ENCODE measurements at places on chromosomes 4 and X.

DNA sequence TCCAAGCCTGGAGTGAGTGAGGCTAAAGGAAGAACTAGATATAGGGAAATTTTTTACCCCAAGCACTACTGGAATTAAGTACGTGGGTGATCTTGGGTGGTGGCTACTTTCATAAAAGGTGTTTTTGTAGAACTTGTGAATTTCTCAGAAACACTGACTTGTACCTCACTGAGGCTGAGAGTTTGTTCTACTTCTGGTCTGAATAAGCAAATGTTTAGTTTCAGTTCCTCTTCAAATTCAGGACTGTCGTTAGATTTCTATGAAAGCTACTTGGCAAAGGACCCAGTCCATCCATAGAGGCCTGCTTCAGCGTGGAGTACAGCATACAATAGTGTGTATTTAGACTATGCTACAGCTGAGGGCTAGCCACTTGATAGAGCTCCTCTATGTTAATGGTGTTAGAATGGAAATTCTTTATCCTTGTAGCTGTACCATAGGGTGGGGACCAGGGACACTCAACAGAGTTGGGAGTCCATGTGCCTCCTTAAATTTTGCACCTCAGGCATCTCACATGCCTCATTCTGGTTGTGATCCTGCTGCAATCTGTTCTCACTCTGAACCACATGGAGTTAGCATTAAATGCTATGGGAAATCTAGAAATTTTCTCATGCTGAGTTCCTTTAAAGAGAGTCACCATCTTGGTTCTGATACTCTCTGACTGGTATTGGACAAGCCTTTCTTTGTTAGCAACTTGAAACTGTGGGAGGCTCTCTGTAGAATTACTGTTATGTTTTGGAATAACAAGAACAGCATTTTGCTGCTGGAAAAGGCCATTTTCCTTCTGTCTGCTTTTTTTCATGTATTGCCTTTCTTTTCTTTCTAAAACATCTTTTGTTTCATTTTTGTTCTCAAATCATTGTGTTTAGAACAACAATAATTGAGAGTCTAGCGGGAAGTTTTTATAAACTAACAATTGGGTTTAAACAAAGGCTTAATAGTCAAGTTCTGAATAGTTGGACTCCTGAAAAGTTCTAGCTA is 86.8 kb downstream of the PDGFRA start:
- no peak for DNase-seq

DNA sequence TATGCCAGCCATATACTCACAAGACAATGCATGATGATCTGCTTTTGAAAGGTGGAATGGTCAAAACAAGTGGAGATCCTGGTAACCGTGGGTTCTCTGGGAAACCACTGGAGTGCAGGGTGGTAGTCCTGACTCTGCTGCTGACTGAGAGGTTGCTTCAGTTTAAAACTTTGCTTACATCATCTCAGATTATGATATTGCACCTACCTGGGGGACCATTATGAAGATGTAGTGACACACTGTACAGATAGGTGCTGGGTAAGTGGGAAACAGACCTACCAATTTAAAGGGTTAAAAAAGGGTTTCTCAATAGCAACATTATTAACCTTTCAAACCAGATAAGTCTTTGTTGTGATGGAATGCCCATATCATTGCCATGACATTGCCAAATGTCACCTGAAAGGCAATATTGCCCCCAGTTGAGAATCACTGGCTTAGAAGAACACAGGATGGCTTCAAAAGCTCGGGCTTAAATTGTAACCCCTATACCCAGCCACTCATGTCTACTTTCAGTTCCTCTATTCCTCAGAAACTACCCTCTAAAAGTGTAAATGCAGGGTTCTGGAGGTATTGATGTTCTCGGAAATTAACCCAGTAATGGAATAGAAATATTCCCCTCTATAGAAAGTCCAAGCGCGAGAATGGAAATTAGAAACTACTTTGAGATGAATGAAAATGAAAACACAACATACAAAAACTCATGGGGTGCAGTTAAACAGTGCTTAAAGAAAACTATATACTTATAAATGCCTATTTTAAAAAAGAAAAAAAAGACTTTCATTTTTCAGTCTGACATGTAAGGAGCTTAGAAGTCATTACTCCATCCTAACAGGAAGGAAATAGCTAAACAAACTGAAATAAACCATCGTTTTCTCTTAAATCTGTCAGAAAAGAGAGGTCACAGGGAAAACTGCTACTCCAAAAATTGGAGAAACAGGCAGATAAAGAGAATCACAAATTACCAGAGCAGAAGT is 65.8 kb downstream of the ARHGEF6 start:
- DNase-seq = no peak

DNA sequence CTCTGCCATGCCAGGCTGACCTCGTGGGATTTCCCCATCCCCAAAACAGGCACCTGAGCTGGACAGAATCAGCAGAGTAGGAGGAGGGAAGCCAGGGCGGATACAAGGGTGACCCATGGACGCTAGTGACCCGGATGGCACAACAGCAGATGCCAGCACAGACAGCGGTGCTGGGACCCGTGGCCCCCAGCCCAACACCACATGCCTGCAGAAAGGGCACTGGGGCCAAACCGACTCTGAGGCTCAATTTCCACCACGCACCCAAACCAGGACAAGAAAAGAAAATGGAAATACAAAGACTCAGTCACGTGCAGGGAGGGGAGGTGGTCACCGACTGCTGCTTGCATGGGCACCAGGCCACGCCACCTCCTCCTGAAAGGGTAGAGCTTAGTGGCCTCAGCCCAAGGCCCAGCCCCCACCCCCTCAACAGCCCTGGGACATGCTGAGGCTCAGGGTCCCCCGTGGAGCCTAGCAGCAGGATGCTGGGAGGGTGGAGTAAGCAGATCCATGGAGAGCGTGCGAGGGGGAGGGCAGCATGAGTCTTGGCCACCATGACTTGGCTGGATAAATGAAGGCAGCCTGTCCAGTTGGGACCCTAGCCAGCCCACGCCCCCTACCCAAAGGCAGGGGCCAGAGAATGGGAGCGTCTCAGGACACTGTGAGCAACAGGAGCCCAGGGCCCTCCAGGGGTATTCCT is 47.7 kb downstream of the C4orf50 start:
- no peak for DNase-seq

GRCh38 chr4:94621491-94622080 is 136.2 kb upstream of the BMPR1B start:
- no peak for DNase-seq

DNA sequence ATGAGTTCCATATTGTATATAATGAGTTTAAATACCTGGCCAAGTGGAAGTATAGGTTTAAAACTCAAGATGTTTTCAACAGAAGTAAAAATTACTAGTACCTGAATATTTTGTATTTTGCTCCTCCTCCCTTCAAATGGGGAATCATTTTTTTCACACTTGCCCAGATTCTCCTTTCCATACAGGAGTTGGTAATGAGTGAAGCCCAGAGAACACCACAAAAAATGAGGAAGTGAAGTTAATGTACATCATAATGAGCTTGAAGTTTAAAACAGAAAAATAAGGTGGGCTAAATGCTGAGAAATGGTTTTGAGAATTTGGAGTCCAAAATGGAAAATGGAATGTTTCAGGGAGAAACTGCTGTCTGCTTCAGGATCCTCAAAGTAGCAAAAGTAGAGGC is 364.8 kb upstream of the EMCN start:
- DNase-seq = no peak

DNA sequence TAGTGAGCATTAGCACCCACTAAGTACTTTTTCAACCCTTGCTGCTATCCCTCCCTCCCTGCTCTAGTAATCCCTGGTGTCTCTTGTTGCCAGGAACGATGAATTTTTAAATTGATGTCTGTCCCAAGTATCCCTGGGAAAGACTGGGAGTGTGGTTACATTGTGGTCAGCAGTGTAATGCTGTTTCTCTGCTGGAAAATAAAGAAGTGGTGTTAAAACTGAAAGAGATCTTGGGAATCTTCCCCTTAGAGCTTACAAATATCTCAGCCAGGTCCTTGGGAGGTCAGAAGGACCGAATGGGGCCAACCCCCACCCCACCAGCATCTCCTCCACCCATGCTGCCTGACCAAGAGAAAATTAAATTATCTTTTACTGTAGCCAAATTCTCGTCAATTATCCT is 174.5 kb upstream of the MXRA5 start:
- no peak for DNase-seq

DNA sequence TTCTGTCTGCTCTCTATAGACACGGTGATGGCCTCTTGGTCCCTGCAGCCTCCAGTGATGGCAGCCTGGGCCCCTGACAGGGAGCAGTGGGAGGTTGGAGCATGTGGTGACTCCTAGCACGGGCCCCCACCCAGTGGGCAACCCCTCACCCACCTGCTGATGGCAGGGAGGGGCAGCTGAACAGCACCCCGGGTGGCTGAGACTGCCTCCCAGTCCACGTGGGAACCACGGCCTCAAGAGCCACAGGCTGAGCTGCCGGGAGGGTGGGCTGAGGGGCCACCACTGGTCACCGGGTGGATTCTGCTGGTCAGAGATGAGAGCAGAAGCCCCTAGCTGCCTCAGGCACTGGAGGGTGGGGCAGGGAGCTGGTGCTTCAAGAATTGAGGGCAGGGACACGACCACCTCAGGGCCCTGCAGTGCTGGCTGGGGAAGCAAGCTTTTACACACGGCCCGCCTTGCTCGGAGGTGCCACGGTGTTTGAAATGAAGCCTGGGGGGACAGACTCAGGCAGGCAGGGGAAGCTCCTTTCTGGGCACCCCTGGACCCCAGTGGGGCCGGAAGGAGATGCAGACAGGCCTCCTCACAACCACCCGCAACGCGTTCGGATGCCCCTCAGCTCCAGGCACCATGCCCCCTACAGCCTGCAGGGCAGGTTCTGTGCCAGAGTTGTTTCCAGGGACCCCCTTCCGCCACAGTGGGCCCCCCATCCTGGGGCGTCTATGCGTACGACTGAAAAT is 6.3 kb upstream of the HAUS3 start:
- no peak for DNase-seq

GRCh38 chrX:9983846-9984245 is 16.7 kb downstream of the CLDN34 start:
- DNase-seq = no peak

- DNase-seq = no peak
These were observed 44.8 kb downstream of the HMGB2 start for GRCh38 chr4:173289353-173289727.

GRCh38 chrX:71111141-71111843 is at the start of gene IL2RG:
IL2RG (minus strand) TSS chrX:71111577; CDS start chrX:71111539, 38 bp downstream.
- DNase-seq = peak; percentile 65

- DNase-seq = no peak
These were observed 297.2 kb downstream of the UNC5C start for GRCh38 chr4:95251568-95251967.

DNA sequence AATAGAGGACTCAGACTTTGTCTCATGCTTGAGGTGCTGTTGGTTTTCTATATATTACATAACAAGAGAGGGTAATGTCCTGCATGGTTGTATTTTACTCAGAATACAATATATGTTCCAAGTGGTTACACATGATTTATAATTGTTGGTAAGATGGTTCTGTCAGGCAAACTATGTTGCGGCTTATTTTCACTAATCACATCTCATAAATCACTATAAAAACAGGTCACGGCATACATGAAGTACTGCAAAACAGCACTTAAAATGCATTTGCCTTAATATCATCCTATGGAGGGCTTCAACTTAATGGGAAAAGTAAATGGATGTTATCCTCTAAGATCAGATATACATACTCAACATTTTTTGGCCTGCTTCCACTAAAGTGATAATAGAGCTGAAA is 246.0 kb upstream of the ARSJ start:
- no peak for DNase-seq

DNA sequence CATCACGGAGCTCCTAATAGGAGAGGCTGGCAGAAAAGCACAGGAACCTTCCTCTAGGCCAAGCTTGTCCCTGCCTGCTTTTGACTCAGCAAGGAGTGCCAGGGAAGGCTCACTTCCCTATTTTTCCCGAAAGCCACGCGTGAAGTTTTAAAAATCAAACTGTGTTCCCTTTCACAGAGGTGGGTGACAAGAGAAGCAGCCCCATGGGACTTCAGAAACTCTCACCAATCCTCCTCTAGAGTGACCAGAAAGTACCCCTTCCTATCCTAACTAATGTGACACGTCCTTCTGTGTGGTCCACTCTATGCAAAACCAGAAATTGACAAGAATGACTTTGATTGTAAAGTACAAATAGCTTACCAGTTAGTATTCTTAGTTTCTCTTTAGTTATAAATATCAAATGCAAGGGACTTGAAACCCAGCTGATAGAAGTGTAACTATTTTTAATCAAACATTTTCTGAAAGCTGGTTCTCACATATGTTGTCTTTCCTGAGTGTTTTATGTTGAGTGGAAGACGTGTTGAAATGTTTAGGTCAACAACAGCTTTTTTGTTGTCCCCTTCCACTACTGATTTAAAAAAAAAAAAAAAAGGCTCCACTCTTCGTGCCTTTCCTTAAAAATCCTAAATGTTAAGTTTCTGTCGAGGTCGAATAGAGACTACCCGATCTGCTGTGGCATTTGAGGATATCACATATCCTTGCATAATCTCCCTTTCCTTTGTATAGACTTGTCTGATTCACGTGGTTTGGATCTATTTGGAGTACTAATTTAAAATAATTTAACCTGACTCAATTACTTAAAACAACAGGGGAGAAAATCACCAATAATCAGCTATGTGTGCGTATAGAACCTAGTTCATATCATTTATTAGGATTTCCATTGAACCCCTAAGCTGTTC is 42.1 kb downstream of the NFKB1 start:
- no peak for DNase-seq

- DNase-seq = no peak
These were observed 7.9 kb downstream of the PGRMC2 start for GRCh38 chr4:128279624-128280225.

DNA sequence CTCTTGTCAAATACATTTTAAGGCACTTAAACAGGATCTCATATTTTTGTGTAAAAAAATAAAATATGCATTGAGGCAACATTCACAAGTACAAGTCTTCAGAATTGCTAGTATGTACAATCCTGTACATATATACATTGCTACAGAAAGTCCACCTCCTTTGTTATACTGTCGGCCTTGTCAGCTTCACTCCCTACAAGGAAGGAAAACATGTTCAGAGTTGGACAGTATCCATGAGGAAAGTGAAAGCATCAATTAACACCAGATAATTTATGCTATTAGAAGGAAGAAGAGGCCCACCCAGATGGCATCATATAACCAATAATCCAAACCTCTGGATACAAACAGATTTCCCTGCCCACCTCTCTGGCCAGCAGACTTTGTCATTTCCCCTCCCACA is 42.0 kb downstream of the REELD1 start:
- no peak for DNase-seq

- DNase-seq = no peak
These were observed 23.1 kb downstream of the CD40LG start for GRCh38 chrX:136671006-136671610.

- DNase-seq = no peak
These were observed 60.6 kb downstream of the SMARCA1 start for GRCh38 chrX:129462707-129463106.

DNA sequence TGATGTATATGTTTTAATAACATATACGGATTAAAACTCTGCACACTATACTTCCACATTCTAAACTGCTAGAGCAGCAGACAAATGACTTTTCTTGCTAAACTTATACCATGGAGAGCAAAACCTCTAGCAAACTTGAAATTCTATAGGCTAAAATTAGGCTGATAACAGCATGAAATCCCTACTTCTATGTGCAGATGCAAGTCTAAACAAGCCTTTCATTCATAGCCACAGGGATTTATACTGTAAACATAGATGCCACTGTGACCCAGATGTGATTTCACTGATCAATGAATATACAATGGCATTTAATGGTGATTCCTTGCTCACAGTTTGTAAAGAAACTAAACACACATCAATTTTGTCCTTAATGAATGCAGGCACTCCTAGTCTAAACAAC is 151.0 kb downstream of the ANTXR2 start:
- no peak for DNase-seq

All from stimulated activated CD8-positive, alpha-beta memory T cell treated with anti-CD3 and anti-CD28 coated beads, Interleukin-15, amount 100 ng/mL, for 48 hours (primary cell).